Muscle of back (tissue), 13 donors: ENCODE measurements at places on chromosomes 2 and 18. TPM values are rescaled to one million over a fixed set of nuclear protein-coding genes. Genes with fewer than 3 reads are reported as not detected.

The TMEM131 gene
- 43.5 TPM for polyA plus RNA-seq

DNA sequence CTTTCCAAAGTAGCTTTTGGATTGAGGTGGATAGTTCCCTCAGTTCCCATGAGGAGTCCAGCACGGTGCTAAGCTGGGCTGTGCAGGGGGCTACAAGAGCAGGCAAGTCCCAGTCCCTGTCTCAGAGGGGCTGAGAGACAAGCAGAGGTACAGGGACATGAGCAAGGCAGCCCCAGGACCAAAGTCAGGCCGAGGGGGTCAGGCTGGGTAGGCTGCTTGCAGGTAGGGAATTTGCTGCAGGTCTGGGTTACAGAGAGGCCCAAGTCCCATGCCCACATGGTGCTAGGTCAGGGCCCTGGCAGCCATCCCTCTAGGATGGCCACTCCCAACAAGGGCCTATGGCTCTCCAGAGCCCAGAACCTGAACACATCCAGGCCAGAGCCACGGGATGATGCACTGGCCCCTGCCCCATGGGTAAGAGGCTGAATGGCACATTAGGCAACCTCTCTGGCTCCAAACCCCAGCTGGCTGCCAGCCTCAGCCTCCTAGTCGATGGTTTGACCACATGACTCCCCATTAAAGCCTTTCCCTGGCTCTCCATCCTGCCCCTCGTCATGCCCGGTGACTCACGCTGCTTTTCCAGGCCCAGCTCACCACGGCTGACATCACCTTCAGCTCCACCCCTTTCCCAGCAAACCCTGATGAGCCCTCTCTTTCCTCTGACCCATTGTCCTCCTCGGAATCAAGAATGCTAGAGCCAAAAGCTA, 83.7 kb downstream of the SDC1 start:
- peak; percentile 78 for DNase-seq

GRCh38 chr2:72389447-72389846, 241.8 kb upstream of the CYP26B1 start:
- no peak for DNase-seq

DNA sequence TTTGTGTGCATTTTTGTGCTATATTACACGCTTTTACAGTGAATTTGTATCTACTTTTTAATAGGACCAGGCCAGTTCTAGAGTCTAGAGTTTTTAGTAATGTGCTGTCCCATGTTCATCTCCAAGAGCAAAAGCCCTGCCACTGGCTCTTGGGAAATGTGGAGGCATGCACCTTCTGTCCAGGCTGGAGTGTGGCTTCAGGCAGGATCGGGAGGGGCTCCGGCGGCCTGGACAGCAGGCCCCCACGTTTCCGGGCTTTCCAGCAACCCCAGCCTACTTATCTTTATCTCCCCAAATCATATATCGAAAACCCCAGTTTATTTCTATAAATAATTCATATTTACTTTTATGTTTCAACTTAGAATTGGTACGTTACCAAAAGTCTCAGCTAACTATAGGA, 78.2 kb downstream of the SNTG2 start:
- DNase-seq: no peak

DNA sequence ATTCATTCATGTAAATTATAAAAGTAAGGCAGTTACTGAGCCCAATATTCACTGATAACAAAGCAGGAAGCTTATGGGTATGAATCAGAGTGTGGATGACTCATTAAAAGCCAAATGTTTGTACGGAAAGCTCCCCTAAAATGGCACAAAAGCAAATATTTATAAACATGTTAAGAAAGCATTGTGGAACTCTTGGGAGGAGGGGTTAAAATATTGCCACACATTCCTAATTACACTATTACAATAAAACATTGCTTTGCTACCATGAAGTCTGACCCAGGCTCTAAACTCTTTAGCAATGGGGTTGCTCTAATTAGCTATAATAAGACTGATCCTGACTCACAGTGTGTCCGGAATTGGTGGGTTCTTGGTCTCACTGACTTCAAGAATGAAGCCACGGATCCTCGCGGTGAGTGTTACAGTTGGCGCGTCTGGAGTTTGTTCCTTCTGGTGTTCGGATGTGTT, 110.9 kb downstream of the NAB1 start:
- DNase-seq: no peak

DNA sequence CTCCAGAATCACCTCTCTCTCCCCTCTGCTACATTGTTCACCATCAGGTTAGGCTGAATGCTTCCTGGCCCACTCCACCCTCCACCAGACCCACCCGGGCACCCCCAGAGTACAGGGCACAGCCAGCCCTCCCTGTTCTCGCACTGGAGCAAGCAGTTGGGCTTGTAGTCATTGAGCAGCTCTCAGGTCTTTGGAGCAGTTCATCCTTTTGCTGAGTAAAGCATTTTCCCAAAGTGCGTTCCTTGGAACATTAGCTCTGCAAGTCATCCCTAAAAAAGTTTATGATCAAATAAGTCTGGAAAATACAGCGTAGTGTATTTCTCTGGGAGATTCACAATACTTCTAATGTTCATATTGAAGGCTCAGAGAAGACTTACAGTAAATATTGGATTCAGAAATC, 103.5 kb upstream of the DAPL1 start:
- no peak for DNase-seq
